Stimulated activated CD8-positive, alpha-beta memory T cell treated with anti-CD3 and anti-CD28 coated beads, Interleukin-4, amount 100 ng/mL, for 24 hours (primary cell): ENCODE measurements at places on chromosomes 3 and 15.
A peak's percentile ranks its signal among the peaks of the same experiment; 100 is the strongest.

GRCh38 chr3:127489357-127489756 is 101.2 kb downstream of the TPRA1 start:
- no peak for DNase-seq

- DNase-seq = no peak
Observed at GRCh38 chr3:33174711-33175414, 43.7 kb downstream of the SUSD5 start.

DNA sequence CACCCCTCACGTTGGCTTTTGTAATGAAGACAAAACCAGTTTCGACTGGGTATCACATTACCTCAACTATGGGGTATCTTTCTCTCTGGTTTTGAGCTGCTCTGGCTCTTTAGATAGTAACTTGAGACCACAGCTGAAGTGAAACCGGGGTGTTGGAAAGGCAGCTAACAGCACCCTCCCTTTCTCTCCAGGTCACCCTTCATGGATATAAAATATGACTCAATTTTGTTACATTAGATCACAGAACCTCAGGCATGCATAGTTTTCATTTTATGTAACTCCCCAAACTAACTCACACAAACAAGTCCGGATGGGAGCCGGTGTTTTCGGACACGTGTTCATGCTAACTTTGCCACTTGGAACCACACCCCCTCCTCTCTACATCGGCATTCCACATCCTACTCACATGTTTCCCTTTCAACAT is 90.7 kb downstream of the NR2F2 start:
- no peak for DNase-seq

- peak; percentile 41 for DNase-seq
Observed at GRCh38 chr3:56783644-56784447, 17.9 kb downstream of the ARHGEF3 start.

DNA sequence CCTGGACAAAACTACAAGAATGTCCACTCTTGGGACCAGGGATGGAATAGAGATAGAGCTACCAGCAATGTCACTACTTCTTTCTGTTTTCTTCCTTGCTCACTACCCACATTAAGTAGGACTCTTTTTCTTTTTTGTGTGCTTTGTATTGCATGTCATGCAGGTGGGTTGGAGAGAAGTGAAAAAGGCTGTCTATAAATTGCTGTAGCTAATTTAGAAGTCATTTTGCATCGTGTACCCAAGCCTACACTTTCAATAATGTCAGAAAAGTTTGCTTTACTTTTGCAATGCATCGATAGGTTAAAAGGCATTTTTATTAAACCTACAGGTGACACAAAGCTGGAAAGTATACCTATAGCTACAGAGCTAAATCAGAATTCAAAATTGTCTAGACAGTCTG is 58.9 kb downstream of the GTF2E1 start:
- DNase-seq = no peak

- no peak for DNase-seq
Observed at GRCh38 chr3:120013481-120013880, 80.8 kb downstream of the GSK3B start.

- DNase-seq = no peak
Observed at GRCh38 chr15:36347272-36347858, 232.1 kb upstream of the CDIN1 start.

DNA sequence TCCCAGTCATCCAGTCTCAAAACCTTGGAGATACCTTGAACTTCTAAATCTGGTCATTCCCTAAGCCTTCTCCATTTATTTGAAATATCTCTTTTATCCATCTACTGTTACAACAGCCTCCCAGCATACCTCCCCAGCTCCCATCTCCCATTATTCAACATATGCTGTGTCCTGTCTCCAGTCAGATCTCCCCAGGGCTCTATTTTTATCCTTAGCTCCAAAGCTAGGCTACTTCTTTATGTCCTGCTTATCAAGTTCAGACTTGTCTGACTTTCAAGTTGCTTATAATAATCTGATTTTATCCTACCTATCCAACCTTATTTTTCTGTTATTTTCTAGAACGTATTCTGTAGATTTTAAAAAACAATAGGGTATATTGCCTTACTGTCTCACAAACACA is 44.2 kb downstream of the IQGAP1 start:
- DNase-seq = no peak

DNA sequence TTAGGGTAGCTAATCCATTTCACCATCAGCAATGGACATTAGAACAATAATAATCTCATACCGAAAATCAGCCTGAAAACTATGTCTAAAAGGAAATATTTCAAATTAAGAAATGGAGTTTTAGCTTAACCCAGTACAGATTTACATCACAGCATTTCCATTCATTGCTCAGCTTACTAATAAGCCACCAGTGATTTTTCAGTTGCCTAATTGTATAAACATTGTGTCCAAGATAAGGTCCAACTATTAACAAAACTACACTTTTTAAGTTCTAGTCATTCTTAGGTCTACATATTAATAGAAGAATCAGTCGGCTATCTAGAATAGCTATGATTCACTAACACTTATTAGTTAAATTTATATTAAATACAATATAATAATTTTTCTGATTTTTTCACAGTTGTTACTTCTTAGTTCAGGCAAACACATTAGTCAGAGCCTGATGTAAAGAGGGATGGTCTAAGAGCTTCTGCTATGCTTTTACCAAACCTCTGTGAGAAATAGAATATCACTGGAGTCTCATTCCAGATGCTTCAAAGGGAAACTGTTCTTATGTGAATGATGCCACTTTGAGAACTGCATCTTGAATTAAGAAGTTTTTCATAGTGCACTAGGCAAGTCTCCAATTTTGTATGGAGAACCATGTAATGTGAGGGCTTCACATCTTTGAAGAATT is 74.1 kb downstream of the CMSS1 start:
- no peak for DNase-seq

- no peak for DNase-seq
Observed at GRCh38 chr3:190266913-190267290, 55.3 kb downstream of the CLDN1 start.

DNA sequence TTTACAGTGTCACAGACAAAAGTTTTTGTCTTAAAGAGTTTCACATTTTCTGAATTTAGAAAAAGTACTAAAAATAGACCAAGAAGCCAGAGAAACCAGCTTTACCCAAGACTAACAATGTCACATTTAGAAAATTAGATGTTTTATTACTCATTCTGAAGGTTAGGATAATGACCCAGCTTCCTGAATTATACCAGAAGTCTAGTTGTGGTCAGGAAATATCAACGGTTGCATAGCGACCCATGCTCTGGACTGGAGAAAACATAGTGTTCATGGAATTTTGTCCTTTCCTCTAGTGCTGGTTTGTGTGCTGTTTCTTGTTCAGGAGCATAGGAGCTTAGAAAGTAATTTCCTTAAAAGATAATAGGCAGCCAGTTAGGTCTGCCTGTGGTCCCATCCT is 59.0 kb downstream of the DPPA2 start:
- no peak for DNase-seq

DNA sequence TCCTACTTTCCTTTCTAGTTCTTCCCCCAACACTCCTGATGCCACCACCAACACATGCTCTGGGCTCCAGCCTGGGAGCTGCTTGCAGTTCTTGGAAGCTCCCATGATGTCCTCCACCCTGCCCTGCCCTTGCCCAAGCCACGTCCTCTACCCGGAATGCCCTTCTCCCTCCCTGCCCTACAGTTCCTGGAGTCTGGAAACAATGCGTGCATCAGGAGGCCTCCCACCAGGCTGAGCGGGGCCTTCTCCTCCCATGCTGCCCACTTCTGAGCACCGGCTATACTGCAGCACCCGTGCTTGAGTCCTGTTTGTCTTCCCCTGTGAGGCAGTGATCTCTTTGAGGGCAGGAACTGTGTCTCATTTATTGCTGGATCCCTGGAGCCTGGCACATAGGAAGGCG is 44.6 kb downstream of the DGKG start:
- DNase-seq = no peak

DNA sequence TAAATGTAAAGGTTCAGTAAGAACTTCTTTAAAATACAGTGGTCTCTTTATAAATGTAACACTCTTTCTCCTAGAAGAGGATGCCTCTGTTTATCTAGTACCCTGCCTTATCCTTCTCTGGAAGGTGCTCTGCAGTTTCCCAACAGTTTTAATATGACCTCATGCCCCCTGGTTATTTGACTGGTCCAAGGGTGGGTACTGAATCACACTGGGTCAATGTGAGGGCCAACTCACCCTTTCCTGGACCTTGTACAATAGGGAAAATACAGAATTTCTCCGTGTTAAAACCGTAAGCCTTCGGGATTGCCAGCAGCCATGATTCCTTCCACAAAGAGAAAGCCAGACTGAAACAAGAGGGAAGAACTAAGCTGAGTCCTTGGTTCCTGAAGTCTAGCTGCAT is 9.2 kb downstream of the DCBLD2 start:
- DNase-seq = no peak
